Mesendoderm (in vitro differentiated cells): ENCODE measurements at places on chromosomes 16 and 17.

DNA sequence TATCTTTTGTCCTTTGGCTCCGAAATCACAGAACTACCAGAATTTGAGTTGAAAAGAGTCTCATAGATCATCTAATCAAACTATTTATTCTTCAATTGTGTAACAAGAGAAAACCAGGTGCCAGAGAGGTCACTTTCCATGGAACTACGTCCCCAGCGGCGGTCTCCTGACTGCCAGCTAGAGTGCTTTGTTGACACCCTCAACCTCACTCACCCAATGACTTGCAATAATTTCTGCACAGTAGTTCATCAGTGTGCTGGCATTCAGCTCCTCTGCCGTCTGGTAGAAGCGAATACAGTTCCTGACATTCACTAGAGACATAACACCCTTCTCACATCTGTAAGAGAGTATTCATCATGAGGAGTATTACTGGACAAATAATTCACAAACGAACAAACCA is 54.2 kb downstream of the ANKFY1 start:
- DNase-seq: no peak

- no peak for DNase-seq
These were observed 100.7 kb upstream of the AXIN2 start for GRCh38 chr17:65662196-65662595.

DNA sequence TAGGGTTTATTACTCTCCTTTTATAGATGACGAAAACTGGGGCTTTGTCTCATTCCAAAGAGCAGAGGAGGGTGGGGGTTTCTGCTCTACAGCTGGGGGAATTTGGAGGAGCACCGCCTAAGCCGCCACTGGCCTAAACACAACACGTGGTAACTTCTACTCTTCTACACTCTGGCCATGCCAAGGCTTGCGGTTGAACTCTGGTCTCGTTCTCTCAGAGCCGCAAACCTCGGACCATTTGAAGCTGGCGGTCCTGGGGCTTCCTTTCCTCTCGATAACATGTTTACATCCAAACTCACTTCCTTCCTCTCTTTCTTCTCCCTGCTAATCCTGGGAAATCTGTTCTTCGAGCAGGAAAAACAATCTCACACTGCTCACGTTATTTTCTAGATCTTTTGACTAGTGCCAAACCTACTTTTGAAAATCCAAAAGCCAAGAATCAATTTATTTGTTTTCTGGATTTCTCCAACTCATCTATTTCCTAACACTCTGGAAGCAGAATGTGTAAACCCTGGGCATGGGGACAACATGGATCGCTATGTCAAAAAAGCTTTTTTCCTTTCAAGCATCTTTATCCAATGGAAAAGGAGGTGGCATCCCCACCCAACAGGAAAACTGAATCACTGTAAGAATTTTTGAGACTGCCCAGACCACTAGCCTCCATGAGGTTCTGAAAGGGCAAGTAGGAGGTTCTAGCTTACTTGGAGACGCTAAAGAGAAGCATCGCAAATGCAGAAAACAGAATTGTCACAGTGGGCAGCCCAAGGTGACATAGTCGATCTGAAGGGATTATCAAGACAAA is 13.6 kb upstream of the EEF2K start:
- no peak for DNase-seq

DNA sequence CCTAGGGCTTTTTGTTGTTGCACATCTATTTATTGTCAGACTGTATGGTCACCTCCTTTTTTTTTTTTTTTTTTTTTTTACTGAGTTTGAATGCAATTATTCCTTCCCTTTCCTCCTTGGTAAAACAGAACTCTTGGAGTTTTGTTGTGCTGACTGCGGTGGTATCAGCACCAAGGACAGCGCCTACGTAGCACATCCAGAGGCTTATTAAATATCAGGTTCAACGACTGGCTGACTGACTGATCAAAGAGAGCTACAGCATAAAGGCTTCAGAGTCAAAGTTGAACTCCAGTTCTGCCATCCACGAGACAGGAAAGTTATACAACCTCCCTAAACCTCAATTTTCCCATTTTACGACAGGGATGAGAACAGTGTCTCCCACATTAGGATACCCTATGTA is 86.1 kb upstream of the RBFOX1 start:
- peak; percentile 57 for DNase-seq

GRCh38 chr17:66353937-66354401 is 51.6 kb downstream of the PRKCA start:
- DNase-seq: no peak

GRCh38 chr17:1067282-1067956 is 70.5 kb downstream of the TIMM22 start:
- DNase-seq: peak; percentile 53

- no peak for DNase-seq
These were observed 203.1 kb downstream of the MSI2 start for GRCh38 chr17:57459286-57459915.

- no peak for DNase-seq
These were observed 461.7 kb upstream of the DYNLRB2 start for GRCh38 chr16:80079072-80079471.

- no peak for DNase-seq
These were observed 8.8 kb downstream of the MAP3K14 start for GRCh38 chr17:45308016-45308365.

DNA sequence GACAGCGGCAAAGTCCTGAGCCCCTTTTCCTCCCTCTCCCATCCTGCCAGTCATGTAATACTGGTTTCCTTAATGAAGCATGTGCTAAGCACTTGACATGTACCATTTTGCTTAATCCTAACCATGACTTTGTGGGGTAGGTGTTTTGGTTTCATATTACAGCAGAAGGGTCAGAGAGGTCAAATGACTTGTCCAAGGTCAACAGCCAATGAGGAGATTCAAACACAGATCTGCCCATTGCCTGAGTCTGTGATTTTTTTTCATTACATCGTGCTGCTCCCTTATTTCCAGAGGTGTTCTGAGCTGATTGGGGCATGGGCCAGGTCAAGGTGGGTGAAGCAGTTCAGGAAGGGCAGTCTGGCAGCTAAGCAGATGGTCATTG is 17.6 kb upstream of the PHF12 start:
- DNase-seq: no peak

GRCh38 chr16:927931-928330 is 42.9 kb downstream of the LMF1 start:
- no peak for DNase-seq

GRCh38 chr16:27867122-27868110 is 196.1 kb downstream of the GSG1L start:
- DNase-seq: peak; percentile 89

DNA sequence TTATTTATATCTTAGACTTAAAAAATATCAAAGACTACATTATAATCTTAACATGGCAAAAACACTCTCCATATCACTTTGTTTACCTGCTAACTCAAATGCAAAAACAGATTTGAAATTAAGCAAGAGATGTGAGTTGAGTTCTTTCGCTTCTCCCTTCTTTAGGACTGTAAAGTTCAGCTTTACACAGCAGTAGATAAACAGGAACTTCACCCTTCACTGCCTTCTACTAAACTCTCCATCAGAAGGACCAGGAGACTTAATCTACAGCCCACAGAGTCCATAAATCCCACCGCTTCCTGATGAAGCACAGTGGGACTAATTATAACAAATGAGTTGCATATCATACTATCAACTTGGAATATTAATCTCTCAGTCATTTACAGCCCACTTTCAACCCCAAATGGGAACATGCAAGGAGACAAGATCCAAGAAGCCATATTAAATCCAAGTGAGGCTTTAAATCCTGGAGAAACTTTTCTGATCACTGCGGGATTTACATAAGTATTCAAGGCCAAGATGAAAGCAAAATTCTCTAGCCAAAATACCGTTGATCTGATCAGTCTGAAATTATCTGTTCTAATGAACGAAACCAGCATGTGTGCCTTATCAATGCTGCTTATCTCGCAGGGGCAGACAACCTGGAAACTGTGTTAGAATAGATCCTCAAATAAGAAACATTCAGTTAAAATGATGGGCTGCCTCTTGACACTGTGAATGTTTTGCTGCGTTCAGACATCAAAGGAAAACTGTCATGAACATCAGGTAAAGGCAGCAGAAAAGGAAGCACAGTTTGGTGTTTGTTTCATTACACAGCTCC is 1.6 kb downstream of the AMFR start:
- DNase-seq: peak; percentile 44

- no peak for DNase-seq
These were observed 3.9 kb upstream of the HOXB5 start for GRCh38 chr17:48597528-48597777.

DNA sequence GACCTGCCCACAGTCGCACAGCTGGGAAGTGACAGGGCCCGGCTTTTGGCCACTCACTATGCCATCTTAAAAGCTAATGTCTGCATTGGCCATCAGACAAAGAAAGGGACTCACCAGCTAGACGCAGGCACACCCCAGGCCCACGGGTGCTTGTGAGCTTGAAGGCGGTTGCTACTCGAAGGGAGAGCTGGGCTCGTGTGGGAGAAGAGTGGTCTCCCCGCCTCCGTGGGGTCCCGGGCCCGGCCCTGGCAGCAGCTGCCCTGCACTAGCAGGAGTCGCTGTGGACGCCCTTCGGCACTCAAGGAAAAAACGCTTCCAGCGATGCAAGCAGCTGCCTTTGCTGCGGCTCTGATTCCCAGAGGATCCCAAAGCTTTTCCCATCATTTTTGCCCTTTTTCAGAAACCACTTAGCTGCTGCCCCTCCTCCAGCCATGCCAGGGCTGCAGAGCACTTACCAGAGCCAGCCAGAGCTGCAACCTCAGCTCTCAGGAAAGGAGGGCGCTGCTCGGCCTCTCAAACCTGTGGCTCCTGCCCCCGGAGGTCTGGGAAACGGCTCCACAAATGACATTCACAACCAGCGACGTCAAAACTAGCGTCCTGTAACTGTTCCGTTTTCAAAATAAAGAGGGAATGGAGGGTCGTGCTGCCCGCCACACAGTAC is 12.3 kb downstream of the TRPV1 start:
- peak; percentile 4 for DNase-seq

DNA sequence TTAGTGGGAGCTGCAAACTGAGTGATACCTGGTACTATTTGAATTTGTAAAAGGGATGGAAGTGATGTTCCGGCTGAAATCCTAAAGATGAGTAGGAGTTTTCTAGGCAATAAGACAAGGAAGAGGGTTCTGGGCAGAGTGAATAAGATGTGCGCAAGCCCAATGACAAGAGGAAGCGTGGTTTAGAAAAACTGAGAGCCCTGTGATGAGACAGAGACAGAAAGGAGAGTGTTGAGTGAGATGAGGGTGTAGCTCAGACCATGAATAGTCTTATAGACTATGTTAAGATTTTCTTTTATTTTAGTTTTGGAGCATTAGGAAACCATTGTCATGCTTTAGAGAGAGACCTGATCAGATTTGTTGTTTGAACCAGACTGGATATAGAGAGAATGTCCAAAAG is 50.2 kb downstream of the COX10 start:
- DNase-seq: no peak

DNA sequence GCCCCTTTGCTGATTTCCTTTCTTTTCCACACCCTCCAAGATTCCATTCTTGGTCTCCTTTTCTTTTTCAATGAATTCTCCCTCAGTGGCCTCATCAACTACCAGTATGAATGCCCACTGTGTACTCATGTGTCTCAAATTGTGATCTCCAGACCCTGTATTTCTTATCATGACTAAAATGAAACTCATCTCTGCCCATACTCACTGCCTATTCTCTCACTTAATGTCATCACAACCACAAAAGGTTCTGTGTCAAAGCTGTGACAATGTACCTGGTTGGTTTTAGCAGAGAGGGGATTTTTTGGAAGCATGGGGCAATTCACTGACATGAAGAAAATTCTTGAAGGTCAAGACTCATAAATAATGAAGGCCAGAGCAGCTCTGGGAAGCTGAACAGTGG is 11.5 kb upstream of the TBX4 start:
- DNase-seq: no peak

- DNase-seq: peak; percentile 85
These were observed 62.2 kb downstream of the UTP18 start for GRCh38 chr17:51322390-51323029.

DNA sequence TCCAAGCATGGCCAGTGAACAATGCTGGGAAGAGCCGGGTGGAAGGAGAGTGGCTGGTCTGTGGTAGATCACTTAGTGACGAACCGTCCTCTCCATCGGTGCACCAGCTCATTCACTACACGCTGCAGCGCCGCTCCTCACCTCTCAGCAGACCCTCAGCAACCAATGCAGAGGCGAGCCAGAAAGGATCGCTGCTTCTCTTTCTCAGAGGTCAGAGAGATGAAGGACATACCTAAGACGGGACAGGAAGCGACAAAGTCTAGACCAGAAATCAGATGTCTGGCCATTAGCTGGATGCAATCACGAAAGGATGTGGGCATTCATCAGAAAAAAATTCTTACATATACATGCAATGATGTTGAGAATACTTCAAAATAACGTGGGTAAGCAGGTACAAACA is 26.9 kb downstream of the NSMCE1 start:
- DNase-seq: no peak

- DNase-seq: peak; percentile 61
These were observed 71.1 kb upstream of the RPL38 start for GRCh38 chr17:74132354-74132753.

DNA sequence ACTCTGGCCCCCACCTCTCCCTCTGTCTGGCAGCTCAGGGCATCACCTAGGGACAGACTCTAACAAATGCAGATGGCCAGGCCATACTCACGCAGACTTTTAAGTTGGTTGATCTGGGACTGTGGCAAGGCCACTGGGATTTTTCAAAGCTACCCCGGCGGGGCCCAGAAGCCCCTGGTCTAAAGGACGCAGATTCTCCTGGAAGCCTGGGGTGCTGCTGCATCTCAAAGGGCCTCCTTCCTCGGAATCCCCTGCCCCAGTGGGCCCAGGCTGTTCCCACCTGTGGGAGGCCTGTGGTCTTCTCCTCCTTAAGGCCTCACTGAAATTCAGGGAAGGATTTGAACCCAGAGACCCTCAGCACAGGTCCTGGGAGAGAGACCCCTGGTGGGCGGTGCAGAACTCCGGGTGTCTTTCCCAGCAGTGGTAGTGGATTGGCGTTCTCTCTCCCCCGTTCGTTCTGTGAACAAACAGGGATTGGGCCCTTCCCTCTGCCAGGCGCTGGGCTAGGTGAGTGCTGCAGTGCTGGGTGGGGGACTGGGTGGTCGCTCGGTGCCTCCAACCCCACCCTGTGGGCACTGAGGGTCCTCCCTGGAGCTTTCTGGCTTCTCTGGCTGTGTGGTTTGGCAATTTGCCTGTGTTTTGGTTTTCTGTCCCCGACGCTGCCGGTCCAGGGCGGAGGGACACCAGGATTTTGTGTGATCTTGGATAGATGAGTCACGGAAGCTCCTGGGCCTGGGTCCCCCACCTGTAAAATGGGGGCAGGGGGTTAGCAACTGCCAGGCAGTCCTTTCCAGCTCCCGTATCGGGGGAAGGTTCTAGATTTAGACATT is 160.5 kb upstream of the GSE1 start:
- DNase-seq: no peak

- DNase-seq: no peak
These were observed 102.7 kb downstream of the CA4 start for GRCh38 chr17:60252459-60252858.
